Endothelial cell (in vitro differentiated cells): ENCODE measurements at places on chromosomes 2 and 18. TPM values are rescaled to one million over a fixed set of nuclear protein-coding genes. Genes with fewer than 3 reads are reported as not detected.
A peak's percentile ranks its signal among the peaks of the same experiment; 100 is the strongest.

- no peak for DNase-seq
Observed at GRCh38 chr2:12953596-12953995, 236.9 kb downstream of the TRIB2 start.

DNA sequence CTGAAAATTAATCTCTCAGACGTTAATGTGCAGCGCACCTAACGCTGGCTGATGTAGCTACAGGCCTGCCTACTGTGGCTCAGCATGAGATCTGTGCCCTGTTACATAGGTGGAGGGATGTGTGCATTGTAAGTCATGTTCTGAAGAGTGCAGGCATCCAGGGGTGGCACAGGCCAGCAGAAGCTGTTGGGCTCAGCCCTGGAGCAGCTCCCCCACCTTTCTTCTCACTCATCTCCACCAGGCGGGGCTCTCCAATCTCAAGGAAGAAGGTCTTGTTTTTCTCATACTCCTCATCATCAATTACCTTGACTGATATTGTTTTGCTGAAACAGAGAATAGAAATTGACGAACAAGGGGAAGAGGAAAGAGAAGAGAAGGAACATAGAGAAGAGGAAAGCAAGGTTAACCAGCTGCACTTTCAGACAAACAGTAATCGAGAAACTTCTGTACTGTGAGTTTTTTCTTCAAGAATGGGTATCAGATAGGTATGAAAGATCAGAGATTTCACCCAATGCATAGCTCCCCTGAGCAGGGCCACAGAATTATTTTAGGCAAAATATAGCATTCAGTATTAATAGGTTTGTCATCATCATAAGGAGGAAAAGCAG is 273.6 kb downstream of the SLC8A1 start:
- no peak for DNase-seq

- DNase-seq, result no peak
Observed at GRCh38 chr2:74893332-74893731, 59.4 kb downstream of the HK2 start.

DNA sequence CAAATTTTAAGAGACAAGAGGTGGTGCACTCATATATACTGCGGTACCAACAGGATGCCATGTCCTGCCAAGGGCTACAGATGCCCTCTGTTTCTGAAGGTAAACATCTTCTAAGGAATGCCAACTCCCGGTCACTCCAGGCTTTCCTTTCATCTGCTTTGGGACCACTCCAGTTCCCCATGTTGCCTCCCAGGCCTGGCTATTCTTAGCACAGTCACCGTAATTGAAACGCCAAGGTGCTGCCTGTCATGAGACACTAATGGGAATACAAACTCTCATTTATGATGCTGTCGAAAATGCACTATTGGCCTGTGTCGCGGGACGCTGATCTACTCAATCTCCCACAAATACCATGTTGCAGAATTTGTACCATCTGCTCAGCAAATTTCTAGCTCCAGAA is 79.6 kb downstream of the KLF7 start:
- no peak for DNase-seq

GRCh38 chr18:6327895-6328620 is 86.7 kb downstream of the L3MBTL4 start:
- DNase-seq, result no peak

The CCDC150 gene
- 12.4 TPM for total RNA-seq

The MBP gene
- 9.7 TPM for total RNA-seq

DNA sequence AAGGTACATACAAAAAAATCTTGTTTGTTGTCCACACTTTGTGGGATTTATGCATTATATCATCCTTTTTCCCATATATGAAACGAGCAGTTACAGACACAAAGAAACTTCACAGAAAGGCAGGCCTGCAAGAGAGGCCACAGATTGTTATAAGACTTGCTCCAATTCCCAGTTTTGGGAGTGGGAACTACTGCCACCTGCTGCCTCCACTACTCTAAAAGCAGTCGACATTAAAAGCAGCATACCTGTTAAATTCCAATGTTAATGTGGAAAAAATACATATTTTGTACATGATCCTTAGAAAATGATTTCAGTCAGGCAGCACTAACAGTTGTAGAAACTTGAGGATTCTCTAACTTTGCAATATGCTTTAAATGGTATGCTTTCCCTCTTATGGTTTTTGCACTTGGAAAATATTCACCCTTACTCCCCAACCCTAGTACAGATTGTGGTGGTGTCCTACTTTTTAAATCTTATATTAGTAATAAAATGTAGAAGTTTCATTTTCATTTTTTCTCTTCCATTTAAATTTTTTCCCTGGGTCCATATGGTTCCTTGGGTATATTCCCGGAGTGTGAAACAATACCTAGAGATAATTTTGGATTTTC is 37.9 kb downstream of the SLC38A11 start:
- DNase-seq, result peak; percentile 32

GRCh38 chr2:150487537-150488429 is at the start of gene RND3:
RND3 (minus strand) TSS chr2:150487667; CDS start chr2:150487417, 250 bp downstream.
- DNase-seq, result peak; percentile 93

The RAB11FIP5 gene
- 27.8 TPM for total RNA-seq

DNA sequence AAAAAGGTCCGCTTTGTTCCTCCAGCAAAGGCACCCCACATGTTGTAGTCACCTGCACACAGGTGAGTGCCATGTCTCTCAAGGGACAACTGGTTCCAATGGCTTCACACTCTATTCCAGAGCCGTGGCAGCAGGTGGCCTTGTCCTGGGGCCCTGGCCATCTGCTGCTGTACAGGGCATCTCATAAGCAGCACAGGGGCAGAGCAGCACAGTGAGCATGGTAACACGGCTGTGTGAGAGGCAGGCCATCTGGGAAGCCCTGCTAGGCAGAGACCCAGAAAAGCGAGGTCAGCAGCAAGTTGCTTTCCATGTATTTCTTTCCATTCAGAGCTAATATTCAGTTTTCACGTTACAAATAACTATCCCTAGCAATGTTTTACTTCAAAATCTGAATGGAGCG is 54.7 kb downstream of the CMPK2 start:
- DNase-seq, result no peak

DNA sequence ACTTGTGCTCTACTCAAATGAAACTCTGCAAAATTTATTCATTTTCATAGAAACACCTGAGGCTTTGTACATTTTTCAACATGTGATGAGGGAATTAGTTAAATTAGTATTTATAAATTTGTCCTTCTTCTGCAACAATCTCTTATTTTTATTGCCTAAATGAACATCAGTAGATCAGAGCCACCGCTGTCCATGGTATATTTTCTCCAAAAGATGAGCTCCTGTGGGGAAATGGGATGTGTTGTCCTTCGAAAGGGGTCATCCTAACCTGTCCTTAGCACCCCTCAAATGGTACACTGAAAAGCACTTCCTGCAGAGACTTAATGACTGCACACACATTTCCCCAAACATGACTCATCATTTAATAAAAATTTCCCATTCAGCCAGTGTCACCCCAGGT is 714.6 kb downstream of the MBD2 start:
- no peak for DNase-seq

DNA sequence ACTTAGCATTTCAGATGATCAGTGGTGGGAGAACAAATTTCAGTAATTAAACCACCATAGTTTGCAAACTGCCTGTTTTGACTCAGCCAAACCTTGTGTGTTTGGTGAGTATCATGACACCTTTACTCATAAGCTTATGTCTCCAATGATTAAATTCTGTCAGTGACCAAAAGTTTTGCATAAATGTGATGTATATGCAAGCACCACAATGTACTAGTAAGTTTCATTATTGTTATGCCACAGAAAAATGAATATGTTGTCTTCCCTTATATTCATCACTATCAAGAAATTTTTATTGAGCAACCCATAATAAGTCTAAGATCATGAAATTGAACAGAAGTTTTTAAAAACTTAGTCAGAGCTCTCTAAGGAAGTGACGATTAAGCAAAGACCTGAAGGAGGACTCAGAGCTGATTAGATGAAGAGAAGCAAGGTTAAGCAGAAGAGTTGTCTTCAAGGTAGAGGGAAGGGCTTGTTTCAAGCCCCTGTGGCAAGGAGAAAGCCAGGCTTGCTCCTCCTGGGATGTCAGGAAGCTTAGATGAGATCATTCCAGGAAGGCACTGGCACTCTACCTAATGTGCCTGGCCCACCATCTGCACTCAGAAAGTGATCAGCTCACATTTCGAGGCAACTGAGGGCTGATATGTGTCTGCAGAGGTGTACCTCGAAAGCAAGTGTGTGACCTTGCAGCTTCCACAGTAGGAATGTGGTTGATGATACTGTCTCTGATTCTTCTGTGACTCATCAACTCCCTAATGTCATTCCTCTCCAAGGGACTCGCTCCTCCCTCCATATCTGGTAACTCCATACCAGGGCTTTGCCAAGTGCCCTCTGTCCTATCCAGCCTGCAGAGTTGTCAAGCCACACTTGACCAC is 54.7 kb downstream of the KCTD18 start:
- no peak for DNase-seq

The C2orf15 gene
- 0.26 TPM for total RNA-seq

The DNER gene
- 0.15 TPM for total RNA-seq

GRCh38 chr2:96082211-96083063 is 33.9 kb downstream of the ADRA2B start:
- DNase-seq, result no peak

DNA sequence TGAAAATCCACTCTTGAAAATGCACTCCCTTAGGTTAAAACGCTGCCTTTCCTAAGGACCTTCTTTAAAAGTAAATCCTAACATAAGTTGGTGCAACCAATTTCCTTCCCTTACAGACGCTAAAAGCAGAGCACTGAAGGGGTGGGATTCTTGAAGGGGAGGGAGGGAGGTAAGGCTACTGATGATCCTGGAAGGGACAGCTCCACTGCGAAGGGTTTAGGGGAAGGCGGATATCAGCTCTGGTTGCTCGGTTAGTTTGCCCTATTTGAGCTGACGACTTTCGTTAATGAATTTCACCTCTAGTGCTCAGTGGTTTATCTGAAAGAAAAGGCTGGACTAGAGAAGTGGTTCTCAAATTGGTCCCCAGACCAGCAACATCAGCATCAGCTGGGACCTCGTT is 49.7 kb upstream of the SIGLEC15 start:
- no peak for DNase-seq

- DNase-seq, result no peak
Observed at GRCh38 chr18:49228187-49228586, 232.3 kb downstream of the DYM start.

- DNase-seq, result no peak
Observed at GRCh38 chr18:12336887-12337286, 28.8 kb downstream of the TUBB6 start.

DNA sequence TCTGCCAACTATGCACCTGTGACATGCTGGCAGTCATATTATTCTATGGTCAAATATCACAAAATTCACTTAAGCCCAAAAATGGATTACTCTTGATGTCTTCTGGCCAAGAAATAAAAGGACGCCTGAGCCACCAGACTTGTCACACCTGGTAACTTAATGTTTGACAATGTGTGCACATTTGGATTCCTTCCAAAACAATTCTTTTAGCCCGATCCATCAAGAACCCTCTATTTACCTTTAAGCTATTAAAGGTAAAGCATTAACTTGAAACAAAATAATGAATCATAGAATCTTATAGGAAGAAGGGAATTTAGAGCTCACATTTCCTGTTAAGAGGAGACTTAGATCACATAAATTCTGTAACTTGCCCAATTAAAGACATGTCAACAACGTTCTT is 46.5 kb upstream of the NFU1 start:
- no peak for DNase-seq

DNA sequence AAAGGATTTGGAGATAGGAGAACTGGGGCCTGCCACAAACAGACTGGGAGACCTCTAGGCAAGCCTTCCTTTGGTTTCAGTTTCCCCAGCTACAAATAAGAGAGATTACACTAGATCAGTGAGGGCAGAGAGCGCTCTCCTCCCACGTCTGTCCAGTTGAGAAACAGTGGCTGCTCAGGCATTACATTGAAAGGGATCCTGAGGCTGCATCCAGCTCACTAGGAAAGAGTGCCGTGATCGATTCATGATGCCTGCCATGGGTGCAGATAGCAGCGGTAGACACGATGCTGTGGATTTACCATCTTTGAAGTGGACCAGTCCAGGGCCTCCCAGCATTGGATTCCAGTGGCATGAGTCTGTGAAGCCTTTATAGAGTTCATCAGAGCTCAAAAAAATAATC is 62.6 kb downstream of the EN1 start:
- DNase-seq, result no peak
